H4 (cell line): ENCODE measurements at places on chromosomes 13 and 19.

DNA sequence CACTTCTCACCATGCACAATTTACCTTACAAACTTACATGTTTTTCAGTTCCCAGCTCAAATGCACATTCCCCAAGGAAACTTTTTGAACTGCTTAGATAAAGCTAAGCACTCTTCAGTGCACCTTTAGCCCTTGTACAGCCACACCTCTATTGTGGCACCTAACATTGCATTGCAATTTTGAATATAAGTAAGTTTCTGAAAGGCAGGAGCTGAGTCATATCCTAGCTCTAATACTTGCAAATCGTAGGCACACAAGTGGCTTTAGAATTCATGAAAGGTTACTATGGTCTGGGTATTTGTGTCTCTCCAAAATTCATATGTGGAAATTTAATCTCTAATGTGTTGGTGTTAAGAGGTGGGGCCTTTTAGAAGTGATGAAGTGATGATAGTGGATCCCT lies 4.9 kb upstream of the ESD start:
- DNase-seq: no peak

- DNase-seq: no peak
Measured at GRCh38 chr13:44506719-44507118, 69.4 kb downstream of the TSC22D1 start.

DNA sequence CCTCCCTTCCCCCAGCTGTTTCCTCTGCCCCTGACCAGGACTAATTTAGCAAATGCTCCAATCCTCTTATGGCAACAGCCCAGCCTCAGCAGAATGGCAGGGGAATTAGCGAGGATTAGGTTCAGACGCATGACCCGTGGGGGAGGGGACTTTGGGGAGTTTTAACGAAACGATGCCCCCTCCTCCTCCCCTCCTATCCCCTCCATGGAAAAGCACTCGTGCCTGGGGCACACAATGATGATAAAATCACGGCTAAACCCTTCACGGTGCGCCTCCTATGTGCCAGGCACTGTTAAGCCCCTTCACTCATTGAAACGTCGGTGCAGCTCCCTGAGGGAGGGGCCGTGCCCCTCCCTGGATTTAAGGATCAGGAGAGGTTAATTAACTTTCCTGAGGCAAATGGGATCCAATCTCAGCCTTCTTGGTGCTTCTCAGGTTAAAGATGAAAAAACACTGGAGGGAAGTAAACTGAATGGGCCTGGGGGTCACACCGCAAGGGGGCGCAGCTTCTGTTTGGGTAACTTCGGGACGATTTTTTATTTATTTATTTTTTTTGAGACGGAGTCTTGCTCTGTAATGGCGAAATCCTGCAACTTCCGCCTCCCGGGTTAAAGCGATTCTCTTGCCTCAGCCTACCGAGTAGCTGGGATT lies 10.1 kb upstream of the TPRX2 start:
- DNase-seq: no peak

GRCh38 chr19:4083677-4084546 lies 17.2 kb upstream of the ZBTB7A start:
- DNase-seq: no peak

GRCh38 chr19:21314676-21315075 lies 14.5 kb downstream of the ZNF708 start:
- DNase-seq: no peak

DNA sequence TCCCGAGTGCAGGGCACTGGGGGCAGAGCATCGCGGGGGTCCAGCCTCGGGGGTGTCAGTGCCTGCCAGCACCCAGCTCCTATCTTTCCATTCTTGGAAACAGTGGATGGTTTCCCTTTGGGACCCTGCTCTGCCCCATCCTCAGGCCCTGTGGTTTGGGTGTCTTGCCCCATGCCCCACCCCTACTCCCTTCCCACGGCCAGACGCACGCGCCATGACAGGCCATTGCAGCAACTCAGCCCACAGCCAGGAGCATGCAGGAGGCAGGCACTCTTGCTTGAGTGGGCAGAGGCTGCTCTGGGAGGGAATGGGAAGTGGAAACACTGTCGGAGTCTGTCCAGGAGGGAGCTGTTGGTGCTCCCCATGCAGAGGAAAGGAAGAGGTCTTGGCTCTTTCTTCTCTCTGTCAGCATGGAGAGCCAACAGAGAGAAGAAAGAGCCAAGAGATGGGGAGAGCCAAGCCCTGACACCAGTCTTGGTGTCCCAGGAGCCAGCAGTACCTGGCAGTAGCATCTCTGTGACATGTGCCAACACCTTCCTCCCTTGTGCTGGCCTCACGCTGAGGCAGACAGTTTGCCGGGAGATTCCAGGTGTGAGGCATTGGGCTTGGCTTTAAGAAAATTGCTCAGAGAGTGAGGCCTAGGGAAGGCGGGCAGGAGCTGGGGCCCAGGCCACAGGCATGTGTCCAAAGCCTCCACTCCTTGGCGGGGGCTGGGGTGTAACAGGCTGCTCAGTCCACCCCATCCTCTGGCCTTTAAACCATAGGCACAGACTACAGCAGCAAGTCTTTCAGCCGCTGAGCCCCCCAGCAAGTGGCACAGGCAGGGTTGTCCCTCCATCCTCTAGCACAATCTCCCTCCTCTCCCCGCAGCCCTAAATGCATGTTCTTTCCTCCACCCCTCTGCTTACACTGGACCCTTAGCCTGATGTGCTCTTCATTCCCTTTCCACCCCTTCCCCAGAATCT lies 86.7 kb upstream of the UQCRFS1 start:
- DNase-seq: no peak

DNA sequence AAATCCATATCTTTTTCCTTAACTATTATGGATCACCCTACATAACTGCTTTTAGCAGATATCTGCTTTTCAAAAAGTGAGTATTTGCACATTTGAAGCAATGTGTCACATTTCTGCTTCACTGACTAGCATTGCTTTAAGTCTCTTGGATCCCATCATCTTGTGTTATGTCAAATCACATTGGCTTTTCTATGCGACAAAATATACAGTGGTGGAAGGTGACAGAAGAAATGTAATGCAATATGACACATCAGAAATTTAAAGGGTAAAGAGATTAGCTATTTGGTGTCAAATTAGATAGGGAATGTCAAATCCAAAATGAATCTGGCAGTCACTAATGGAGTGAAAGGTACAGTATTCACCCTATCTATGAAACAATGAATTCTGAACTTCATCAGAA lies 1282.1 kb upstream of the PCDH20 start:
- no peak for DNase-seq

DNA sequence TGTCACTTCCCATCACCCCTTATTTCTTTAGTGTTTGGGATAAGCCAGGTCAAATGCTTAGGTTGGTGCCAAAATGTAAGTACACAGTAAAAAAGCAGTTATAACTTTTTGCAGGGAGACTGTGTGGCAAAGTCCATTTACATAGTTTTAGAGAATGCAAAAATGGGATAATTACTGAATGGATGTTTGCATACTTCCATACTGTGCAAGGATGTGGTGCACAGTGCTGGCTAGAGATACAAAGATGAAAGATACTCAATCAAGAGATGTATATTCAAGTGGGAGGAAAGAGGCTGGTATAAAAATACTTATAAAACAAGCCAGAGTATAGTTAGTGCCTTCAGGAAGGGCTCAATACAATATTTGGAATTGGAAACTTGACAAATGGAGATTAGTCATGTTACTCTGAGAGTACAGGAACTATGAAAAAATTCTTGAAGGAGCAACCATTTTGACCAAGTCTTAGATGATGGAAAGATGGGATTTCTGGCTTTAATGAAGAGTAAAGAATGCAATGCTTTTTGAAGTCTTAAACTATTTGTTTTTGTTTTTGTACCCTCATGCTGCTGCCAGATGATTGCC lies 8.0 kb downstream of the PDS5B start:
- DNase-seq: no peak

- no peak for DNase-seq
Measured at GRCh38 chr13:45472171-45472705, 7.5 kb downstream of the COG3 start.

DNA sequence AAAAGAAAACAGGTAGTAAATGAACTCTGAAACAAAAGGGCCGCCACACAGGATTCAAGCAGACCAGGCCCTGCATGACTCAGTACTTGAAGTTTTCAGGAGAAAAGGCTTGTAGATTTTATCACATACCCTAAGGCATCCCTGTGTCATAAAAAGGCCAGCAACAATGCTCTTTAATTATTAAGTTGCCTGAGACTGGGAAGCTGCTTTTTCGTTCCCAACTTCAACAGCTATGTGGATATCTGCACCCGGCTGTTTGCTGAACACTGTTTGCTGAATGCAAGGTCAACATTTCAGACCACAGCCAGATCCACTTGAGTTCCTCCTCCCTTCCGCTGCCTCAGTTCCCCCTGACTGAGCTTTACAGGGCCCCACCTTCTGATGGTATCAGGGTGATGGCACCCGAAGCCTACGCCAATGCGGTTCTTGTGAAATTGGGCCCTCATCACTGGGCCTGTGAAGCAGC lies 6.1 kb upstream of the ECH1 start:
- DNase-seq: no peak

DNA sequence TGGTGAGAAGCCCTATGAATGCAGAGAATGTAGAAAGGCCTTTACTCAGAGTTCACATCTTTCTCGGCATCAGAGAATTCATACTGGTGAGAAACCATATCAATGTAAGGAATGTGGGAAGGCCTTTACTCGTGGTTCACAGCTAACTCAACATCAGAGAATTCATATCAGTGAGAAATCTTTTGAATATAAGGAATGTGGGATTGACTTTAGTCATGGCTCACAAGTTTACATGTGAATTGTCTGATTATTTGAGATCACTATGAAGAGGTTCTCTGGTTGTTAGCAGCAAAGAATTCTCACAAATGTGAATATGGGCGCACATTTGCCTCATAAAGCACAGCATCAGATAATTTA lies 43.7 kb downstream of the ZNF585A start:
- no peak for DNase-seq

DNA sequence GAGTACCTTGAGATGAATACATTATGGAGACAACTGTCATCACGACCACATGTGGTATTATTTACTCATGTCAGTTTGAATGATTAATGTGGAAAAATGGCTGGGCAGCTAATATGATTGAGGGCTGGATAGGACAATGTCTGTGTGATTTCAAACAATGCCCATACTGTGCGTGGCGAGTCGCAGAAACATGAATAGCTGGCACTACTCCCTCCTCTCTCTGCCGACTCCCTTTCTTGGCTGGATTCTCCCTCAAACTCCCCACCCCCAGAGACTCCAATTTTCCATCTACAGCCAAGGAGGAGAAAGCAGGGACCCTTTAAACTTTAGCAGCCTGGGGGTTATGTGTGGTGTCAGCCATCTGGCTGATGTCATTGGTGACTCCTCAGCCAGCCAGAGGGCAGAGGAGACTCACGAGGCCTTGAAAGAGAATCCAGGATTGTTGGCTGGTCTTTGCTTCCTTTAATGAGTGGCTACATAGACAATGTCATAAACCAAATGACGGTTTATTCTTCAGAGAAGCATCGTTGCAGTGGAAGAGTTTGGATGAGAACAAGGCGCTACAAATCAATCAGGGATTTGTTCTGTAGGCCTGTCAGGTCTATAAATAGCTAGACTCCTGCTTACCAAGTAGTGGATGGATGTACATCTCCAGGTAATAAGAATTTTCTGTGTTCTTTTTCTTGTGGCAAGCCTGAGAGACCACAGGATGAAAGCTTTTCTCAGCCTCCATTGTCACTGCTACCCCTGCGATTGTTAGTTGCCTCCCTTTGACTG lies 165.6 kb downstream of the DLEU7 start:
- no peak for DNase-seq

DNA sequence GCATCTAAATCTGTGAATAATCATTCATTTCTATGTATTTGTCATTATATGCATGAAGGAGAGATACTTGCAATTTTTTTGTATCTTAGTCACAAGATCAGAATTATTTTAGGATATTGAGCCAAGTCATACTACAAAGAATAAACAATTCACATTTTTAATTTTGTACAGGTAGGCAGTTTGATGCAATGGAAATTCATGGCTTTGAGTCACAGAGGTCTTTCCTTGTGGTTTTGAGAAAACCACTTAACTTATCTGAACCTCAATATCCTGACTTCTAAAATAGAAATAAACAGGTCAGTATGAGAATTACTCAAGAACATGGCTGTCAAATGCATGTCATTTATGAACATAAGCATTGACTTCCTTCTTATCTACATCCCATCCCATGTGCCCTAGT lies 221.4 kb upstream of the SLC10A2 start:
- DNase-seq: no peak

- no peak for DNase-seq
Measured at GRCh38 chr13:30652746-30653386, 35.1 kb downstream of the USPL1 start.

DNA sequence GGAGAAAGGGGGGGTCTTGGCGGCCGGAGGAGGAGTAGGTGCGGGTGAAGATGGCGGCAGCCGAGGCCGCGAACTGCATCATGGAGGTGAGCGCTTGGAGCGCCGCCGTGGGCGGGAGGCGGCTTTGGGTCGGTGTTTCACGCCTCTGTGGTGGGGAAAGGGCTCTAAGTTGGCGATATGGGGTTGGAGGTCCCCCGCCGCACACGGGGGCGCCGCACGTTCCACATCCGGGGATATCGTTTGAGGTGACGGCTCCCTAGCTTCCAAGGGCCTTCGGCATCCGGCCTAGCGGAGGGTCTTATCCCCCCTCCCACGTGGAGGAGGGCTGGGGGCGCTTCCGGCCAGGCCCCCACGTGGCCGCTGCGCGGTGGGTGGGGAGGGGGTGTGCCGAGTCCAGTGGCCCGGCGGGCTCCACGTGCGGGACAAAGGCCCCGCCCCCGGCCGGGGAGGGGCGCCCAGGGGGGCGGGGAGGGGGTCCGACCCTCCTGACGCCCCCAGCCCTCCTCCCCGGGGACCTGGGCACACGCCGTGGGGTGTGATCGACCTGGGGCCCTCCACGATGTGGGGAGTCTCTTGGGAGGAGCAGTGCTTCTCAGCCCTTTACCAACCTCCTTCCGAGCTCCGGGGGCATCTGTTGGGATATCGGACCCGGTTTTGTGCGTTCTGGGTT lies at the start of gene PRMT1:
TSS of gene PRMT1 (plus strand) at position 41 of the 670 bp plus-strand sequence. CDS start at position 51, 10 bp downstream.
- no peak for DNase-seq

DNA sequence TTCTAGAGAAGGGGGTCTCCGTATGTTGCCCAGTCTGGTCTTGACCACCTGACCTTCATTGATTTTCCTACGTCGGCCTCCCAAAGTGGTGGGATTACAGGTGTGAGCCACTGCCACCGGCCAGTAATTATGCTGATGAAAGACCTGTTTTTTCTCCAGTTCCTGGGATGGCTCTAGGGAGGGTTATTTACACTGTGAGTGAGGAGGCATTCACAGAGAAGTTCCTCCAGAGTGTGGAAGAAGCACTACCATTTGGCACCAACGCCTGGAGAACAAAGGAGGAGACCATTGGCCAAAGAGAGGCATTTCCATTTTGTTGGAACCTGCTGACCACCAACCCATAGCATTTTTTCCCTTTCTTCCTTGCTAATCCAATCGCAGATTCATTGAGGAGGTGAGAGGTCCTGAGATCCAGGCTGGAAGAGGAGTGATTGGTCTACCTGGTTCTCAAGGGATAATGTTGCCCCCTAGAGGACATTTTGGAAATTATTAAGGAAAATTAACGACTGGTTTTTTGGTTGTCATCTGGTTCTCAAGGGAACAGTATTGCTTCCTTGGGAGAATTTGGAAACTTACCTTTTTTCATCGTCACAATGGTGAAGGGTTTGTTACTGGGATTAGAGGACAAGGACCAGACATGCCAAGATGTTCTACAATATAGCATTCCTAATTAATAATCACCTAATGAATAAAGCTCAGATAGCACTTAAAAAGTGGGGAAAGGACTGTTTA lies 5.5 kb upstream of the SAE1 start:
- peak; percentile 72 for DNase-seq
